ENCODE measurements at places on chromosomes 6 and 20. TPM values are rescaled to one million over a fixed set of nuclear protein-coding genes. Genes with fewer than 3 reads are reported as not detected.

DNA sequence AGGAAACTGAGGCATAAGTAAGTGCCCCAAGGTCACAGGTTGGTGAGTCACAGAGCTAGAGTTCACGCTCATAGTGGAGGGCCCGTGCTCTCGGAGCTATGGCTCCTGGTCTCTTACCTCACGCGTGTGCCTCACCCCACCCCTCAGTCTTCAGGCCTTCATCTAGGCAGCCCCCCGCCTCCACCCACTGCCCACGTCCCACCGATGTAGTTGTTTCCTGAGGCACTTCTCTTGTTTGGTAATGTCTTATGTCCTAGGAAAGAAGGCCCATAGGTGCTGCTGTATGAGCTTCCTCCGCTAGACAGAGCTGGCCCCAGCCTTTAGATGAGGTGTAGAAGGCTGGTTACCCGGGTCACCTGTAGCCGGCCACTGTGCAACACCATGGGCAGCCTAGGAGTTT, 5.1 kb downstream of the RIPK1 start:
- H3K27me3 ChIP-seq = no peaks in the 10 kb centered on the region
- H3K27ac ChIP-seq = no peak overlapping the region
- no peak overlapping the region for H3K4me3 ChIP-seq
- peaks cover 54% of the 10 kb centered on the region for H3K4me1 ChIP-seq

DNA sequence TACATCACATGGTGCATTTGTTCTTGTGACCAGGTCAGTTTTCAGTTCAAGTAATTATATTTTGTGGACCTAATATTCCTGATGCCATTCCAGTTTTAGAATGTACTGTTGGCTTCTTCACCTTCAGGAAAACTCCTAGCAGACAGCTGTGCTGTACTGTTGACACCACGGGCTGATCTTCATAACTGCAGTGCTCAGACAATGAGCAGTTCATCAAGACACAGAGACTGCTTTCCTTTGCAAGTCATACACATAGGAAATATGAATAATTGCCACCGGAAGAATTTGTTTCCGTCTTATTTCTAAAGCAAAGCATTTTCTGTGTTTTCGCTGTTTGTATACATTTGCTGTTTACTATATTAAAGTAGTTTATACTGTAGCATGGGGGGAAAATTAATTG, 89.8 kb downstream of the C6orf118 start:
- no peak overlapping the region for H3K27ac ChIP-seq
- no peaks in the 10 kb centered on the region for H3K36me3 ChIP-seq
- no peaks in the 10 kb centered on the region for H3K4me1 ChIP-seq
- DNase-seq = no peak
- H3K4me3 ChIP-seq = no peak overlapping the region
- no peaks in the 10 kb centered on the region for H3K27me3 ChIP-seq

GRCh38 chr6:79280756-79281155, 46.3 kb upstream of the HMGN3 start:
- no peak overlapping the region for H3K27ac ChIP-seq
- no peak for DNase-seq
- H3K36me3 ChIP-seq = no peaks in the 10 kb centered on the region
- H3K4me3 ChIP-seq = no peak overlapping the region
- H3K27me3 ChIP-seq = no peaks in the 10 kb centered on the region
- no peaks in the 10 kb centered on the region for H3K4me1 ChIP-seq

Gene SNAP91
- total RNA-seq = 4.3 TPM

DNA sequence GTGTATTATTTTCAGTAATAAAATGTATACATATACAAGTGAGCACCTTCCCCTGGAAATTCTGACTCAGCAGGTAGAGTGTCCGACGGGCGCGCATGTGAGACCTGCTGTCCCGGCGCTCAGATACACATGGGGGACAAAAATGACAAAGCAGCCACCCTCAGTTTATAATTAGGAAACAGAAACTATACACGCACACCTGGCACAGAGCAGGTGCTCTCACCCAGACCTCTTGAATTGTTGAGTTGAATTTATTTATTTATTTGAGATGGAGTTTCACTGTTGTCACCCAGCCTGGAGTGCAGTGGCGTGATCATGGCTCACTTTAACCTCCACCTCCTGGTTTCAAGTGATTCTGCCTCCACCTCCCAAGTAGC, 180.4 kb downstream of the ZDHHC14 start:
- no peaks in the 10 kb centered on the region for H3K36me3 ChIP-seq
- no peaks in the 10 kb centered on the region for H3K27me3 ChIP-seq
- no peak overlapping the region for H3K4me3 ChIP-seq
- no peak overlapping the region for H3K27ac ChIP-seq
